ENCODE measurements at places on chromosomes 1 and 21.

DNA sequence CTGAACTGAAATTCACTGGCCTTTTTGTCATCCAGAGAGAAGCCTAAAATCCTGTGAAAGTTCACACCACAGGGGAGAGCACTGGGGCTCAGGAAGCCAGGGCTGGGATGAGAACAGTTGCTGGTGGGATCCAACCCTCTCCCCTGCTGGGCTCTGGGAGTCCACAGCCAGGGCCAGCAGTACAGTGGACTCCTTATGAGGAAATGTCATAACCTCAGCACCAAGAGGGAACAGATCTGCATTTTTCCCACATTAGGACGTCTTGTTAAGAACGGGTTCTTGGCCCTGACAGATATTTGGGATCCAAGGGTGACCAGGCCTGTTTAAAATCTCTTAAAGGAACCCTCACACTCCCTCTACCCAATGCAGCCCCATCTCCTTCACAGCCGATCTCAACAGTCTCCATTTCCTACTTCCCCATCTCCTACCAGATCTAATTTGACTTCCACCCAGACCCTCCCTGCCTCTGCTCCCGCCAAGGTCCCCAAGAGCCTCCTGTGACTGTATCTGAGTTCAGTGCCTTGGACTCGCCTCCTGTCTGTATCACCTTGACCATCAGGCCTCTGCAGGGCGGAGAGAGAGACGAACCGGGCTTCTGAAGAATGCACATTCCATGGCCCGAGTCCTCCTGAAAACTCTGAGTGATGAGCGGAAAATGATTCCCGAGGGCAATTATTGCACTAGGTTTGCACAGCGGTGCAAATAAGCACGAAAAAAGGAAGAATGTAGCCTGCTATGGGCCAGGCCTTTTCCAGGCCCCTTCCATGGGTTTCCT lies 159.9 kb downstream of the TRABD2B start:
- no peak for DNase-seq

- DNase-seq: no peak
Measured at GRCh38 chr1:16091296-16091695, 17.8 kb upstream of the FAM131C start.

- DNase-seq: no peak
Measured at GRCh38 chr1:197106869-197107268, 39.6 kb downstream of the ASPM start.

DNA sequence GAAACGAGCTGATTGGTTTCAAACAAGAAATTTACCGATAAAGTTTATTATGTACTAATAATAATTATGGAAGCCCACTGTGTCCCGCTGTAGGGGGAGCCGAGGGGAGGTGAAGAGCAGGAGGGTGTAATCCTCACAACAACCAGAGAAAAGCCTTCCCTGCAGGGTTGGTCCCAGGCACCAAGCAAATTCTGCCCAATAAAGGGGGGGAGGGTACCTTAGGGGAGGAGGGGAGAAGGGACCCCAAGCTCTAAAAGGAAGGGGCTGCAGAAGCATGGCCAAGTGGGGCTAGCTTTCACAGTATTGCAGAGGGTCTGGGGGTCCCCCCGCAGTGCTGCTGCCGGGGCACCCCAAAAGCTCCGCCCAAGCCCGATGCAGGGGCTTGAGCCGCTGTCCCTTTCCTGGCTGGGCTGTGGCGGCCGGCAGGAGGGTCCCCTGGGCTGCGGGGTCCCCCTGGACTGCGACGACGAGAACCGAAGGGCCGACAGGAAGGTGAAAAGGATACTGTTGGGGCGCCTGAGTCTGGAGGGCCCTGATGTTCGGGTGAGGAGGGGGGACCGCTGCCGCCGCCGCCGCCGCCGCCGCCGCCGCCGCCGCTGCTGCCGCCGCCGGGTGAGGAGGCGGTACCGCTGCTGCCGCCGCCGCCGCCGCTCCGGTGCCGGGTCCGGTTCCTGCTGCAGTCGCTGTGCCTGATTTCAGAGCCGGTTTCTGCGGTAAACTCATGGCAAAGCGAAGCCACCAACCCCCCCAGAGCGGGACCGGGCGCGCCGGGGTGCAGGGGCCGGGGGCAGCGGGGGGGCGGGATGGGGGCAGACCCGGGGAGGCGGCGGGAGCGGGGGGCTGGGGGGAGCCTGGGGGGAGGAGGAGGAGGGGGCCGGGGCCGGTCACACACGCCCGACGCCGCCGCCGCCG lies 771 bp downstream of the EIF4G3 start:
- peak; percentile 65 for DNase-seq

DNA sequence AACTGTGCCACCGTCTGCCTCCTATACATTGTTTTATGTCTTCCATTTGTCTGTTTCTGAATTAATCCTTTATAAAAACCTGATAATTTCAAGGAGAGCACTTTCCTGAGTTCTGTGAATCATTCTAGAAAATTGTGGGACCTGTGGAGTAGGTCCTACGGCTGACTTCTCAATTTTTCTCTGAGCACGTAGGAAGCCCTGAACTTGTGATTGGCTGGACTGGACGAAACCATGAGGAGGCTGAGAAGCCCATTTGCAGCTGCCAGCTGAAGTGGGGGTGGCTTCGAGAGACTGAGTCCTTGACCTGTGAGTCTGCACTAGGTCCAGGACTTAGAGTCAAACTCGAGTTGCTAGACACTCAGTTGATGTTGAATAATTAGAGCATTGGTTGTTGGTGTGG lies 277.1 kb upstream of the NCAM2 start:
- DNase-seq: no peak

- DNase-seq: no peak
Measured at GRCh38 chr1:39531526-39531925, 40.1 kb downstream of the BMP8A start.

DNA sequence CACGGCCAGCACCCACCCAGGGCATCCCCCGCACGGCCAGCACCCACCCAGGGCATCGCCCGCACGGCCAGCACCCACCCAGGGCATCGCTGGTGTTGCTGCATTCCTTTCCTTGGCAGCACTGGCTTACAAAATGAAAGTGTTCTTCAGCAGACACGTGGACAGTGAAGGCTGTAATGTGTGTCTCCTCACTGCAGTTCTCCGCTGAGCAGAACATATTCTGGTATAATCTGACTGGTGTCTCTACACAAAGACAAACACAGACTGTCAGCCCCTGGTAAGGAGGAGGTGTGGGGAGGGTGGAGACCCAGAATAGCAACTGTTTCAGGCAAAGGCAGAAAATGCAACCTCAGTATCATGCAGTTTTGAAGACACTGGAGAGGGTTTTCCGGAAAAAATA lies 7.3 kb downstream of the LYPD8 start:
- DNase-seq: no peak

- DNase-seq: no peak
Measured at GRCh38 chr1:39145331-39145965, 59.0 kb upstream of the MACF1 start.

- no peak for DNase-seq
Measured at GRCh38 chr1:84665703-84666317, 24.5 kb downstream of the SSX2IP start.

DNA sequence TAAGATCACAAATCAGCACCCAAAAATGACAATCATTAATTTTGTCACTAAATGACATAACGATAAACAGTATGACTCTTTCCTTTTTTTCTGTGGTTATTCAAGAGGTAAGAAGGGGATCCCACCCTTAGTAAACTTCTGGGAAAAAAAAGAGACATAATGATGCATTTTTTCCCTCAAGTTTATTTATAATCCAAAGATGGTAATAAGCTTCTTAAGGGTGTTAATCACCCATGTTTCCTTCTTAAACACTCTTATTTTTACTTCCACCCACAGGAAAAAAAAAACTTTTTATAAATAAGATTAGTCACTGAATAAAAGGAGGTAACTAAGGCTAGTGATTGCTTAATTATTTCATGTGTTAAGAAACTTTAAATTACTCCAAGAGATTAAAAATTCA lies 24.7 kb downstream of the RGS1 start:
- DNase-seq: no peak
